Fibroblast of the aortic adventitia (primary cell): ENCODE measurements at places on chromosomes 2 and 18. TPM values are rescaled to one million over a fixed set of nuclear protein-coding genes. Genes with fewer than 3 reads are reported as not detected.

Gene TBR1
- total RNA-seq = not detected in 2 replicates

Gene SIX3
- total RNA-seq = not detected in 2 replicates

Gene MTA3
- total RNA-seq = 27.5 and 34.1 TPM in 2 replicates

Gene SLC8A1
- total RNA-seq = 39.1 and 112 TPM in 2 replicates

Gene HNMT
- total RNA-seq = 32.2 and 47.8 TPM in 2 replicates

Gene OSR1
- 35.8 and 117 TPM in 2 replicates for total RNA-seq

Gene DOK1
- total RNA-seq = 11.4 and 36.9 TPM in 2 replicates

Gene EML6
- 0.49 and 2.8 TPM in 2 replicates for total RNA-seq

Gene ARHGAP25
- 0.36 and 2.2 TPM in 2 replicates for total RNA-seq

Gene SCTR
- total RNA-seq = not detected in 2 replicates

Gene GDF7
- under 0.01 TPM in 1 of 2 replicates, not detected in the other for total RNA-seq

Gene KLF7
- total RNA-seq = 12.3 and 38.5 TPM in 2 replicates

Gene KCNG2
- total RNA-seq = not detected in 2 replicates

Gene DSEL
- 18.5 and 108 TPM in 2 replicates for total RNA-seq

Gene FSIP2
- 0.98 and 1.6 TPM in 2 replicates for total RNA-seq

Gene PHLPP1
- total RNA-seq = 7.2 and 14.1 TPM in 2 replicates
